Panc1 (cell line): ENCODE measurements at places on chromosomes 12 and 14.

- DNase-seq = no peak
These were observed 230.5 kb downstream of the EGLN3 start for GRCh38 chr14:33720284-33720787.

DNA sequence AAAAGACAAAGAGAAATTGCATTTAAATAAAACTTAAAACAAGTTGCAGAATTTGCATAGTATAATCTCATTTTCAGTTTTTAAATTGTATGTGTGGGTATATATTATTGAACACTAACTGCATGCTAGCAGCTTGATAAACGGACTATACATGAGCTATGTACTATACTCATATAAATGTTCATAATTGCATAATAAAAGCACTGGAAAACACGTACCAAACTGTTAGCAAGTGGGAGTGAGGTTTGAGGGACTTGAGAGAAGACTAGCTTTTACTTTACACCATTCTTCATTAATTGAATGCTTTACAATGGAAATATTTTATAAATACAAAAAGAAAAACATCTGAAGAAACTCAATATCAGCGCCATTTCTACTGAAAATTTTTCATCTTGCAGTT, 32.2 kb upstream of the MDM1 start:
- no peak for DNase-seq

- no peak for DNase-seq
These were observed 24.6 kb downstream of the EXOC5 start for GRCh38 chr14:57244106-57244505.

- DNase-seq = peak; percentile 10
These were observed 169.9 kb downstream of the KIF21A start for GRCh38 chr12:39272871-39273655.

DNA sequence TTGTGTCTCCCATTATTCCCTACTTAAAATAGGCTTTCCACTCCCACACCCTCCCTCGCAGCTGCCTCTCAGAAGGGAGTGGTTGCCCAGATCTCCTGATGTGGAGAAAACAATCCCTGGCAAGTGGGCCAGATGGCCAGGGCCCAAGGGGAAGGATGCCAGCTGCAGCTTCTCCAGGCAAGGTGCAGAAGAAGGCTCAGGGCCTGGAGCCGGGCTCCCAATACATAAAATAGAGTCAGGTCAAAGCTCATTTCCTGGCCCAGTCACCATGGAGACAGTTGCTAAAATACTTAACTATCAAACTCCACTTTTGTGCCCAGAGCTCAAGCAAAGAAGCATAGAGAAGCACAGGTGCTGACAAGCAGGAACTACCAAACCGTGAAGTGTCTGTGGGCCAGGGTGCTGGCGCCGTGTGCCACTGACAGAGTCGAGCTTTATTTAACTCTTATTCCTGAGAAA, 45.7 kb upstream of the ITPR2 start:
- no peak for DNase-seq

DNA sequence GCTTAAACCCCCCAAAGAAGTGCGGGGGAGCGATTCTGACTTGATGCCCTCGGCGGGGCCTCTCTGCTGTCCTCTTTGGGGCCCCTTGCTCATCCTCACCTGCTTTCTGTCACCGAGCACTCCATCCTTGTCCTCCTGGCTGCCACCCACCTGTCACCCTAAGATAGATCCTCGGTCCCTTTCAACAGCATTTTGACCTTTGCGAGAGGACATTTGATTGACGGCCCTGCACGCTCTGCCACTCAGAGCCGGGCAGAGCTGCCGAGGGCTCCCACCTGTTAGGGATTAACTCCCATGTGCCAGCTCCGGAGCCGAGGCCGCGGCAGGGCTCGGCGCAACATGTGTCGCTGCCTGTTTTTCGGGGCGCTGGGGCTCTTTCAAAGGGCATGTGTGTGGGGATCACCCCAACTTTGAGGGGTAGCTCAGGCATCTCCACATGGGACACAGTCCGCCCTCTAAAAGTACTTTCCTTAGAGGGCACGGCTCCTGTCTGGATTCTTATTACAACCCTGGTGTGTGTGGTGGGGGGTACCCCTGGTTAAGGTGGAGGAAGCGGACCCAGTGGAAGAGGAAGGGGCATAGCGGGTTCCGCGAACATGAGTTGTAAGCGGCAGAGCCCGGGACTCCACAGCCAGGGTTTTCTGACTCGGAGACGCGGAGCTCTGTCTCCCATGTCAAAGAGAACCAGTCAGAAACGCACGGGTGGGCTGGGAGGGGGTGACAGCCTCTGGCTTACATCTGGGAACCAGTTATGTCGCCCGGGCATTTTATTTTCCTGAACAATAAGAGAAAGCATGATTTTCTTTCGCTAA, 811 bp upstream of the MEG3 start:
- DNase-seq = no peak

DNA sequence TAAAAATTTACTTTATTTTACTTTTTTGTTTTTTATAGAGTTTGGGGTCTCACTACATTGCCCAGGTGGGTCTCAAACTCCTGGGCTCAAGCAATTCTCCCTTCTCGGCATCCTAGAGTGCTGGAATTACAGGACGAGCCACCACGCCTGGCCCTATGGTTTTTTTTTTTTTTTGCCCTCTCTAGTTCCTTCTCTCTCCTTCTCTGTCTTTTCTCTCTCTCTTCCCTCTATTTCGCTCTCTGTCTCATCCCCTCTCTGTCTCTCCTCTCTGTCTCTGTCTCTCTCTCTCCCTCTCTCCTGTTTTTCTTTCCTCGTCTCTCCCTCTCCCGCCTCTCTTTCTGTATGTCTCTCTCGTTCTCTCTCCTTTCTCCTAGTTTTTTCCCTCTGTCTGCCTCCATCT, 202.6 kb upstream of the LHX5 start:
- no peak for DNase-seq

DNA sequence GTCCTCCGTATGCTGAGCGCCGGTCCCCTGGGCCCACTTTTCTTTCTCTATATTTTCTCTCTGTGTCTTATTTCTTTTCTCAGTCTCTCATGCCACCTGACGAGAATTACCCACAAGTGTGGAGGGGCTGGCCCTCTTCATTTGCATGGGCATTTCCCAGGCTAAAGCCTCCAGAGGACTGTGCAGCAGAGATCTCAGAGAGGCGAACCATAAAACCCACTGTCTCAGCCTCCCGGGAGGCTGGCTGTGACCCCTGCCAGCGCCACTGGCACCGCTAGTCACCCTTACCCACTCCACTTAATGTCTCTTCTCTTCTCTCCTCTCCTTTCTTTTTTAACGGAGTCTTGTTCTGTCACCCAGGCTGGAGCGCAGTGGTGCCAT, 7.1 kb upstream of the SERPINA9 start:
- no peak for DNase-seq

- DNase-seq = no peak
These were observed 27.9 kb downstream of the CGRRF1 start for GRCh38 chr14:54537651-54538050.

DNA sequence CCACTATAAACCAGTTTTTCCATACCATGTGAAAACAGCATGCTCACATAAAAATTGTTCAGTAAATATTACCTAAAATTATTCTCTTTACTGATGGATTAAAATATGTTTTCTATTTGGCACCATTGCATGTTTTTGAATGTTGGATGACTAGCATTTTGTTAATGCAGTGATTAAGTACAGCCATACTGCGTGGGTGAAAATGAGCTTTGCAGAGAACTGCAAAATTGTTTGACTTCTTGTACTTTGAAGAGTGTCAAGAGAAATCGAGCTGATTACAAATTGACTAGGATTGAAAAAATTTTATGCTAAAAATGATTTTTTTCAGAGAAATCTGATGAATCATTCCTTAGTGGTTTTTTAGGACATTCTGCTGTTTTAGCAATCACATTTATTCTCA, 452.9 kb downstream of the RPL10L start:
- DNase-seq = no peak

DNA sequence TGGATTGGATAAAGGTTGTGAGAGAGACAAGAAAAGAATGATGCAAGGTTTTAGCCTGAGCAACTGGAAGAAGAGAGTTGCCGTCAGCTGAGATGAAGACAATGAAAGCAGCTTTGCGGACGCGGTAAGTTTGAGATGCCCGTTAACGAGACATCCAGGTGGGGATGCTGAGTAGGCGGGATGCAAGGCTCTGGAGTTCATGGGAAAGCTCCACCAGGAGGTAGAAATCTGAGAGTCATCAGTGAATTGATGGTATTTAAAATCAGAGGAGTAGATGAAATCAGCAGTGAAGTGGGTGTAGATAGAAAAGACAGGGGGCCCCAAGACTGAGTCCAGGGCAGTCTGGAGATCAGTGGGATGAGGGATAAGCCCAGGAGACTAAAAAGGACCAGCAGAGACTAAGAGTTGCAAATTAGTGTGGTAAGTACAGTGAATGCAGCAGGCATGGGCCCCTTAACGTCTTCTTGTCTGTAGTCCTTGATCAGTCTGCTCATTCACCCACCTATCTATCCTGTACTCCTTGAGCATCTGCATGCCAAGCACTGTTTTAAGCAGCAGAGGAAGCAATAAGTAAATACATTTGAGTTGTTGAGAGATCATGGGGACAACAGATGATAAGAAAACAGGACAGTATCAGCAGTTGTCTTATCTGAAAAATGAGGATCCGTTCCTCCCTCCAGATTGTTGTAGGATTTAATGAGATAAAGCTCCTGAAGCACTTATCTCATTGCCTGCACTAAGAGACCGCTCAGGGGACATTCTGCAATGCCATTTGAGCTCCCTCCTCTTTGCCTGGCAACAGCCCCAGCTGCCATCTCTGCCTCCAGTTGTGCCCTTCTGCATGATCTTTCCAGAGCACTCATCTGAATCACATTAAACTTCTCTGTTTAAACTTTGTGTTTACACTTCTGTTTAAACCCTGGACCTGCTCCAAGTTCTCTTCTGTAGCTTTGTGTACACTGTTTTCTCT, 91.5 kb downstream of the APAF1 start:
- no peak for DNase-seq

DNA sequence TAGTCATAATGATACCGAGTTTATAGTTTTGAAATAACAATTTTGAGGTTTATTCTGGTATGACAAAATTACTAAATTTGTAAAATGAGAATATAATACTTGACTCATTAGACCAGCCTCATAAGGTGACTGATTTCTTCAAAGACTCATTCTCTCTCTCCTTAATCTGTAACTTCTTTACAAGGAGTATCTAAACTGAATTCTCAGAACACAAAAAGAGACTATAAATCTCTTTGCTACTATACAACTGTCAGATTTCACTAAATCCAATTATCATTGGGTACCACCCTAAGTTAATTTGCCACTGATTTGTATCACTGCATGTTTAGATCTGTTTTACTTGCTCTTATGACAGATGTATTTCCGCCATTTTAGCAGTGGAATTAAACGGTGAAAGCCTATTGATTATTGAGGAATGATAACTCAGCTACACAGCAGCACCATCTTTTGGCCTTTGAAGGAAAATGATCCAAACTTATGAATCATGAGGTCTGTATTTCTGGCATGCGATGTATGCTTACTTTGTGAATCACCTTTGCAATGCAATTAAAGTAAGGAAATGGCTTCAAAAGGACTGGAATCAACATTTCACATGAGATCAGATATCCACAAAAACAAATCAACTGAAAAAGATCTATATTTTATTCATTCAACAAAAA, 161.2 kb downstream of the RERGL start:
- peak; percentile 90 for DNase-seq

GRCh38 chr12:46585854-46586621, 213.5 kb upstream of the SLC38A2 start:
- no peak for DNase-seq

GRCh38 chr12:109767991-109768900, 54.6 kb downstream of the FAM222A start:
- DNase-seq = no peak

GRCh38 chr12:11758087-11758486, 108.6 kb downstream of the ETV6 start:
- no peak for DNase-seq

DNA sequence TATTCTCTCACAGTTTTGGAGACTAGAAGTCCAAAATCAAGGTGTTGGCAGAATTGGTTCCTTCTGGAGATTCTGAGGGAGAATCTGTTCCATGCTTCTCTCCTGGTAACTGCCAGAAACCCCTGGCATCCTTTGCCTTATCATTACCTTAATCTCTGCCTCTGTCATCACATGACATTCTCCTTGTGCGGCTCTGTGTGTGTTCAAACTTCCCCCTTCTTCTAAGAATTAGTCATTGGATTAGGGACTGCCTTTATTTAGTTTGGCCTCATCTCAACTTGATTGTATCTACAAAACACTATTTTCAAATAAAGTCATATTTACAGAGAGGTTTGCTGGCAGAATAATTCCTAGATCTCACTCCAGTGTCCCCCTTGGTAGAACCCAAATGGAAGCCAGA, 68.9 kb downstream of the ZNF641 start:
- no peak for DNase-seq

GRCh38 chr12:68368327-68368726, 36.2 kb upstream of the MDM1 start:
- no peak for DNase-seq

GRCh38 chr14:36516719-36517241, 3.3 kb downstream of the NKX2-1 start:
- DNase-seq = no peak

DNA sequence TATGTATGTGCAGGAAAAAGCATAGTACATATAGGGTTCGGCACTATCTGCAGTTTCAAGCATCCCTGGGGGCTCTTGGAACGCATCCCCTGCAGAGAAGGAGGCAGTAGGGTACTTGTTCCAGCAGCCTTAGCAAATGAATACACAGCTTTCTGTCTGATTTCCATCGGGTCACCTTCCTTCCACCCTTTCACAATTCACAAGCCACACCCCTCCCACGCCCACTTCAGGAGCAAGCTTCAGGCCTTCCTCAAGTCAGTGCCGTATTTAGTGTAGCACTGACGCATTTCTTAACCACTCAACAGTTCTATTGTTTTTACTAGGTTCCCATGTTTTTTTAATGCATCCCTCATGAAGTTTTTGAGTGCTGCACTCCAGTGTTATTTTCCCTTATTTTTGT, 64.2 kb downstream of the CLMN start:
- DNase-seq = no peak

- no peak for DNase-seq
These were observed 928.7 kb downstream of the LRFN5 start for GRCh38 chr14:42535397-42535796.

DNA sequence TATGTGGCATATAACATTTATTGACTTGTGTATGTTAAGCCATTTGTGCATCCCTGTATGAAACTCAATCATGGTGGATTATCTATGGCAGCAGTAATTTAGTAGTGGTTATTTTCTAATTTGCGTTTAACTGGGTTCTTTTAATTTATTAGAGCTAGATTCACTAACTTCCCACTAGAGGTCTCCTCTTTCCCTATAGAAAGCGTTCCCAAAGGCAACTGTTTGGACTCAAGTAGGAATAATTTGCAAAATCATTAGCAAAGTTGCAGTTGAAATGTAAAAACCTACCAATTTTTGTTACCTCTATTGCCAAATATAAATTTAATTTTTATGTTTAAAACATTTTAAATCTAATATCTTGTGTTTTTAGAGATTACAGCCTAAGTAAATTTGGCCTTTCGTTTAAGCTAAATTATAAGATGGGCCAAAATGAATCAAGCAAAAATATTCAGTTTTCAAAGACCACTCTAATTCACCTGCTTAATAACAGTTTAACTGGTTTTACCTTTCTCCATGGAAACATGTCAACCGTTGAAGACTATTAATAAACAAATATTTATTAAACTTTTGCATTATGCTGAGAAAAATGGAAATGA, 6.0 kb downstream of the DMAC2L start:
- DNase-seq = no peak
